NCI-H82 (cell line): ENCODE measurements at places on chromosomes 6 and 20.
A peak's percentile ranks its signal among the peaks of the same experiment; 100 is the strongest.

- no peak for DNase-seq
Measured at GRCh38 chr6:112291161-112291762, 36.9 kb upstream of the LAMA4 start.

DNA sequence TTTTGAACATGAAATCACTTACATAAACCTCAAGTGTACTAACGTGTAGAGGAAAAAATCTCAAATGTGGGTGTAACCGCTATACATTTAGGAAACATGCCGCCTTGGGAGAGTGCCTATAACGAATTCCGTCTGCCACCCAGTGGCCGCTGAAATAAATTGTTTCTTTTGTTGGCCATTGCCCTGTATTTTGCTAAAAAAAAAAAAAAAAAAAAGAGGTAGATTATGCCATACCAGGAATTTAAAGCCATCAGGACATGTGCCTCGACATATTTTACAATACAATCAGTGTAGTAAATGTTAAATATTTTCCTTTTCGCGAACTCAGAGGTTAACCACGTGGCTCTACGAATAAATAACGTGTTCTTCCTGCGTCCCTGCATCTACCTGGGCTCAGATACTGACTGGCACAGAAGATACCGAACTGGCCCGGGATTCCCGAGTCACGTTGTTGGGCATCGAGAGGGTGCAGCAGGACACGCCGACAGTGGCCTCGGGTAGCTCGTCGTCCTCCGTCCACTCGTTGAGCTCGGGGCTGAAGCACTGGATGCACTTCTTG is 14.3 kb downstream of the KLHL31 start:
- DNase-seq: peak; percentile 94

DNA sequence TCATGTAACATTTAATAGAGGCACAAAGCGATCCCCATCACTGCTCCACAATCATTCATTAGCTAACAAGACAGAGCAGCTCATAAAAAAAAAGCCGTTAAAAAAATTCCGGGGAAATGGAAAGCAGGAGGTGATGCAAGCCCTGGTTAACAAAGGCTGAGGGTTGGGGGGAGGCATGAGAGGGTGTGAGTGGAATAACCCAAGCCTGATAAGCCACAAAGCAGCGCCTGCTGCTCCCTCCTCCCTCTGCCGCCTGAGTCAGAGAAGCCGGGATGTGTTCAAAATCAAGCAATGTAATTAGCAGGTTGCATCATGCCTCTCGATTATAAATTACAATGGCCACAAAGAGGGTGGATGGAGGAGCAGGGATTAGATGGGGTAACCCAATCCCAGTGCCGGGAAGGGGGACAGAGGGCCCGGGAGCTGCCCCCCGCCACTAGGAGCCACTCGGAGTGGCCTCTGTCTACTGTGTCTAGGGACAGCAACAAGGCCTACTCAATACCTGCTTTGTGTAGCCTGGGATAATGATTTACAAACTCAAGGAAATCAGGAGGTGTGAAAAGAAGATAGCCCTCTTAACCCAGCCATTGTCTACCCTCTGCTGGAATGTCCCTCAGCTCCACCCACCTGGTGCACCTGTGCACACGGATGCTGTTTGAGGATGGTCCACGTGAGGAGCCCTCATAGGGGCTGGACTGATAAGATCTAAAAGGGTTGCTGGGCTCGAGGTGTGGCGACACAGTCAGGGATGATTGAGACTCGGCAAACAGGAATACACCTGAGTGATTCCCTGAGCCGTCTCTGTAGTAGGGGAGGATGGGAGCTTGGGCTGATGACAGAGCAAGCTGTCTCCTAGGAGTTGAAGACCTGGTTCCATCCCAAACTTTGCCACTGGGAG is 156.9 kb downstream of the VEGFA start:
- peak; percentile 87 for DNase-seq

- no peak for DNase-seq
Measured at GRCh38 chr6:161029195-161029809, 37.7 kb downstream of the MAP3K4 start.

GRCh38 chr6:74103417-74103816 is 407.4 kb downstream of the CD109 start:
- no peak for DNase-seq

GRCh38 chr6:99384507-99384906 is 9.5 kb downstream of the COQ3 start:
- no peak for DNase-seq

DNA sequence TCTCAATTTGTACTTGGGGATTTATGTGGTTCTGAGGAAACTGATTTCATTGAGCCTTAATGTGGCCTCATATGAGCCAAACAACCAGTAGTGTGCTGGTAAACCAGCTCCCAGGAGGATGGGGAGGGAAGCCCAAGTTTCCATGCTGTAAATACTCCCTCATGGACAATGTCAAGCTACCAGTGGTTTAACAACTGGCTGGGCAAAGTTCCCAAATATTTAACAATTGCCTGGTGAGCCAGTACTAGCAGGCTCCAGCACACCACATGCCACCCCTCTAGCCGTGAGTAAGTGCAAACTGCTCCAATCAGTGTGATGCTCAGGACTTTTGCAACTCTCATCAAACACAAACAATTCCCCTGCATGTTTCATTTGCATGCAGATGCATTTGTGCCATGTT is 19.2 kb upstream of the CDKN1A start:
- no peak for DNase-seq

DNA sequence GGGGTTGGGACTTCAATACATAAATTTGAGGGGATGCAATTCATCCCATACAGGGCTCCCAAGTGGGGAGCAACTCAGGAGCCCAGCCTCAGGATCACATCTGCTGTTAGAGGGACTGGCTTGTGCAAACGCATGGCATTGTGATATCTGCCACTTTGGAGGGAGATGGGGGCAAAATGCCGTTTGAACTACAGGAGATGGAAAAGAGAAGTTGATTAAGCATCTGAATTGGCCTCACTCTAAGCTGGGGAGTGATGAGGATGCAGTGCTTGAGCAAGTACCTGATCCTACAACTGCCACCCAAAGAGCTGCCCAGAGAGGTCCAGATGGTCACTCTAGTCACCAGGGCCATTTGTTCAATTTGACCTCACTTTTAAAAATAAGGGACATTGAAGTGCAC is 2.0 kb downstream of the LY86 start:
- no peak for DNase-seq

GRCh38 chr20:1831096-1831495 is 64.1 kb upstream of the SIRPA start:
- DNase-seq: no peak

GRCh38 chr6:116051244-116051643 is 9.4 kb downstream of the FRK start:
- no peak for DNase-seq

DNA sequence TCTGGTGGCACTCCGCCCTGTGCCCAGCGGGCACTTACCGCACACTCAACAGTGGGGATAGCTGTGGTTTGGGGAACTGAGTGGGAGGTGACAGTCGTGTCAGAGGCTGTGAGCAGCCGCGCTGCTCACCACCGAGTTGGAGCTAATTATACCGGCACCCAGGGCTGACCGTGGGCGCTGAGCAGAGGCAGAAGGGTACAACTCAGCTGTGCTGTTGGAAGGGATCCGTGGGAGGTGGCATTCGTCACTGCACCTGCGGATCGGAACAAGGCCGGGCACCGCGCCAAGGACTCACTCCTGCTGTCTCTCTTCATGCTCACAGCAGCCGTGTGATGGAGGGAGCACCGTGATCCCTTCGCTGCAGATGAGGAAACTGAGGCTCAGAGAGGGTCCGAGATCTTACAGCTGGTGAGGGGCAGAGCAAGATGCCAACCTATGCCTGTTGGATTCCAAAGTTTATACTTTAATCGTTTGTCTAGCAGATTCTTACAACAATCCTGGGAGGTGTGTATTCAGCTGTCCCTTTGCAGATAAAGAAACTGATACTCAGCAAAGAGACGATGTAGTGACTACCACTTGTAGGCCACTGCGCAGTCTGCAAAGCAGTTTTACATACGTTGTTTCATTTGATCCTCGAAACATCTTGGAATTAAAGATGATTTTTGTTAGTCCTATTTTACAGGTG is 713 bp upstream of the ELMO2 start:
- peak; percentile 34 for DNase-seq

GRCh38 chr6:16168858-16169257 is 40.0 kb downstream of the MYLIP start:
- peak; percentile 97 for DNase-seq

DNA sequence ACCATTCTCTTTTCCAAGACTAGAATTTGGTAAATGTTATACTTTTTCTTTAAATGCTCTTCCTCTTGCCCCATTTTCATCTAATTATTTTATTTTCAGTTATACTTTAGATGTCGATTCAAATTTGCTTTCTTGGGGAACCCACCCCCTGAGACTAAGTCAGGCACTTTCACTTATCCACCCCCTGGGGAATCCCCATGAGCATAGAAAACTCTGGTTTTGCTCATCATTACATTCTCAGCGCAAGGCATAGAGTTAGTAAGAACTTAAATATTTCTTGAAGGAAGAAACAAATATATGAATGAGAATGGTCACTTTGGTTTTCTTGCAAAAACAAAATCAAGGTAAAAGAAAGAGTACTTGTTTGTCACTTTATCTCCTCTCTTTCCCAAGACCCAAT is 25.1 kb upstream of the HSF2 start:
- DNase-seq: no peak

DNA sequence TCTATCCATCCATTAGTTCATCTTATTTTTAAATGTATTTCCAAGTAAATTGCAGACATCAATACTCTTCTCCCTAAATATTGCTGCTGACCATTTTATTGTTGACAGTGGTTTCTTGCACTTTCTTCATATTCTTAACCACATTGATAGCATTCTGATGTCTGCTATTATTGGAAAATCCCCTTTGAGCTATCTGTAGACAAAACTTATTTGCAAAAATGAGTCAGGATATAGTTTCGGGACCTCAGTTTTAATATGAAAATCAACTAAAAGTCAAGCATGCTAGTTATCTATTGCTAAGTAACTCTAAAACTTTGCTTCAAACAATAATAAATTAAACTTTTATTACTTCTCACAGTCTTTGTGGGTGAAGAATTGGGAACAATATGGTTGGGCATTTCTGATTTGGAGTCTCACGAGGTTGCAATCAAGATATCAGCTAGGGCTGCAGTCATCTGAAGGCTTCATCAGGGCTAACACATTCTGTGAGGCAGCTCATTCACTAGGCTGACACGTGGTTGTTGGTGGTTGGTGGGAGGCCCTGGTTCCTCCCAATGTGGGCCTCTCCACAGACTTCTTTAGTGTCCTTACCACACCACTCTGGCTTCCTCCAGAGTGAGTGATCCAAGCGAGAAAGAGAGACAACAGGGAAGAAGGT is 32.7 kb downstream of the CD109 start:
- no peak for DNase-seq

- no peak for DNase-seq
Measured at GRCh38 chr6:4388675-4389074, 253.3 kb upstream of the ECI2 start.

DNA sequence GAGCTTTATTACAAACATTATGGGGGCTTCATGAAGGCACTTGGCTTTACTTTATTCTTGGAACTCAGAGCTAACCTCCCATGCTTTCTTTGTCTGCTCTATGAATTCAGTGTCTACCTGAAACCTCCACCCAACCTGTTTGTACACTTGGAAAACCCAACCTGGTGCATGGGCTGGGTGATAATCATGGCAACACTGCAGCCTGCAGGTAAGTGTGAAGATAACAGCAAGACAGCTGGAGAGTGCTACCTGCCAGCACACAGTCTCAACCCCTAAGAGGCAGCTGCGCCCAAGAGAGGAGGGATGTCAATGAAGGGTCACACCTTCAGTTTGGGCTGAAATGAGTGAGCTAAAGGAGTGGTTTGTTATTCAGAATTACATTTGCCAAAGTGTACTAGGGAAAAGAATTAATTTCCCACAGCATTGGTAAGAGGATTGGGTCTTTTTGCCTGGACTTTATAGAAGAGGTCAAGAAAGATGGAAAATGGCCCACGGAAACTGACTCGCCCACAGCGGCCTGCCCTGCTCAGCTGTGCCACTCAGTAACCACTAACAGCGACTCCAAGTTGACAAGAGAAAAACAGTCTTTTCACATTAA is 24.4 kb downstream of the FOXQ1 start:
- DNase-seq: peak; percentile 26

DNA sequence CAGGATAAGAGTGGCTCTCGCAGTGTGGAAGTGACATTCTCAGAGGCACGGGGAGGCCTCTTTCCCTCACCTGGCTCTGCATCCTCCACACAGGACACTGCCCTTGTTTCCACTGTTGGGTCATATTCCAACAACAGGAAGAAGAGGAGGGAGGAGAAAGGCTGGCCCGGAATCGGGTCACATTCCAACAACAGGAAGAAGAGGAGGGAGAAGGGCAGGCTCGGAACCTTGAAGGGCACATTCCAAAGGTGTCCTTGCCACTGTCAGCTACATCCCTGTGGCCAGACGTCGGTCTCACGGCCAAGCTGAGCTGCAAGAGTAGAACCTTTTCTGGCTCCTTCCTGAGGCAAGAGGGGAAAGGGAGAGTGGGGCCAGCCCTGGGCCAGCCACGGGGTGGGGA is 25.4 kb downstream of the CHRNA4 start:
- no peak for DNase-seq

DNA sequence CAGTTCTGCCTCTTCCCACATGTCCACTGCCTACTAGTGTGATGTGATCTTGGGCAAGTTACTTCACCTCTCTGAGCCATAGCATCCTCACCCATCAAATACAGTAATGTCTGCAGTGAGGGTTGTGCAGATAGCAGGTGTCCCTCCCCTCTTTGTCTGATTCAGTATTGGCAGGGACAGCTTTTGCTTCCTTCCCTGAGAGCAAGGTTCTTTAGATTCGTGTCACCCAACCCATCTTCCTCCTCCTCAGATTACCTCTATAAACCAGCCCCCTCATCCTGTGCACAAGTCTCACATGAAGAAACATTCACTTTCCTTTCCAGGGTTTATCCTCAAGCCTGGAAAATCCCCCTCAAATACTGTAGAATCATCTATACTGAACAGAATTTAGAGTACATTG is 15.4 kb downstream of the ACTR5 start:
- no peak for DNase-seq

DNA sequence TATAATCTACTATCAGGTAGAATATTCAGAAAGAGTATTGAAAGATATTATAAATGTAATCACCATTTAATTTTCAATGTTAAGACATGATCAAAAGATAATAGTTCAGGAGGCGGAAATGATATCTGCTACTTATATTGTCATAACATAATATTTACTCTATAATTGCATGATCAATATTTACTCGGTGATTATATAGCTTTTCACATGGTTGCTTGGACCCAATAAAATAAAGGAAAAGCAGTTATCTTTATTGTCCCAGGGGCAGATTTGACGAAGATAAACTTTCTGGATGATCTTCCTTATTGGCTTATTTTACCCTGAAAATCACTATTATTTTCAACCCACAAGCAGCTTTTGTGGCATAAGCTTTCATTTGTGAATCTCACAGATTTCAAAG is 350.4 kb downstream of the HACE1 start:
- no peak for DNase-seq

GRCh38 chr6:148611213-148611612 is 135.6 kb upstream of the UST start:
- peak; percentile 90 for DNase-seq

DNA sequence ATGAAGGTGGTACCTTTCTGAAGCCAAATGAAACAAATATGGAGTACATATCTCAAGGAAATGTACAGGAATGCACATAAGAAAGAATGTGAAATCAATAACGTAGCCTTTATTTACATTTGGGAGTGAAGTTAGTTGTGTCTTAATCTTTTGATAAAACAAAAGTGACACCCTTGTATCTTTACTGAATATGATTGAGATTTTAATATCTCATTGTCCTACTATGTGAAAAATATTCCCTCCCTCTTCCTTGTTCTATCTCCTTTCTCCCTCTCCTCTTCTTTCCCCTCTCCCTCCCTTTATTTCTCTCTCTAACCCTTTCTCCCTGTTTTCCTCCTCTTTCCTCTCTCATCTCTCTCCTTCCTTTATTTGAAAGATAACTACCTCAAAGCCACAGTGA is 89.1 kb downstream of the PTCHD4 start:
- no peak for DNase-seq

GRCh38 chr6:107866606-107867301 is 42.6 kb upstream of the SCML4 start:
- peak; percentile 66 for DNase-seq
